Activated CD4-positive, alpha-beta T cell treated with anti-CD3 and anti-CD28 coated beads for 48 hours (primary cell): ENCODE measurements at places on chromosomes 7 and 10.

GRCh38 chr10:70761031-70761601, 24.1 kb downstream of the TBATA start:
- no peak for DNase-seq

DNA sequence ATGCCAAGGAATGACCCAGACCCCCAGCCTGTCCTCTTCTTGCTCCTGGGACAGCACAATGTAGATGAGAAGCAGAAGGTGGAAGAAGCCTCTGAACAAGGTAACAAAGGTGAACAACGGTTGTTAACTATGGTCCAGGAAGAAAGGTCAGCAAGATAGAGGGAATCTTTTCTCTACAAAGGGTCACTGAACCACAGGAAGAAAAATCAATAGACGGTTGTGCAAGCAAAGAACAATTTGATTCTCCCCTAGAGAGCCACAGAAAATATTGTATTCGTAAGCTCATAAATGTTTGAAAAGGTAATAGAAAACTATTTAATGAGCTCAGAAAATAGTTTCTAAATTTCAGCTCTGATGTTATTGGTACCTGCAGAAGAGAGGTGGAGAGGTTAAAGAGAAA, 111.3 kb downstream of the ST8SIA6 start:
- no peak for DNase-seq

GRCh38 chr7:90677486-90678404, 81.6 kb downstream of the CDK14 start:
- DNase-seq: no peak

GRCh38 chr10:123944661-123945060, 53.1 kb upstream of the CPXM2 start:
- no peak for DNase-seq

GRCh38 chr10:67771200-67771599, 66.8 kb downstream of the DNAJC12 start:
- DNase-seq: no peak

DNA sequence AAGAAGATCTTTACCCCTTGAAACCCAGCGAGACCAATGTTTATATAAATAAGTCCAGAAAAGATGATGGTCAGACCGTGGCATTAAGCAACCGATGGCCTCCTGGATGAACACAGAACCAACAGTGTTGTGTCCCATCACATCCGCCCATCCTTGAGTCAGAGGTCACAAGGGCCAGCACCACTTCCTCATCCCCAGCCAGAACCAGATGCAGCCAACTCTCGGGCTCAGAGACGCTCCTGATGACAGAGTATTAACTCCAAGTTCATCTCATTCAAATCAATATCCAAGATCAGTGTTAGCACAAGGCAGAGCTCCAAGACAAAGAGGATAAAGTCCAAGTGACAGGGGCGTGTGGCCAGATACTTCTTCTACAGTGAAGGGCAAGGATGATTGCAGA, 63.5 kb downstream of the FAM53B start:
- DNase-seq: no peak

DNA sequence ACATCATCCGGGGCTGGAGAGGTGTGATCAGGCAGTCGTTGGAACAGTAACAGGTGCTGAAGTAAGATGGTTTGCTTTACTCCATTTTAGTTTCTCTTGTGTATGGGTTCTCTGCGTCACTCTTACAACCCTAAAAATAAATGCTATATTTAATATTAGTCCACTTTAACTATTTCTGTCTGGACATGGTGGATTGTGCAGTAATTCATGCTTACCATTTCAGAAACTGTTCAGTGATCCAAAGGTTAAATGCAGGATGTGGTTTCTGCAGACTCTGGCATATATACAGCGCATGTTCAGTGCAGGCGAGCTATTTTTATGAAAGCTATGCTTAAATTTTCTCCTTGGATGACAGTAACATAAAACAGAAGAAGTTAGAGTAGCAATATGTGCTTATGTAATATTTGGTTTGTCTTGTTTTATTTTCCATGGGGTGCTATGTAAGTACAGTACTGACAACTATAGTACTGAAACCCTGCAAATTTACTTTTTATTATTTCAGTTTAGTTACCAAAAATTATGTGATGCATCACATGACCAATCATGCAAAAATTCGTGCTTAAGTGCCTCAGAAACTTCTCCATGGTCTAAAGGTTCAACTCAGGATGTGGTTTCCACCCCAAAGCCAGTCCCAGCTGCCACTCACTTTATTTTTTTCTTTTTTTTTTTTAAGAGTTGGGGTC, 46.6 kb upstream of the GRID1 start:
- no peak for DNase-seq

DNA sequence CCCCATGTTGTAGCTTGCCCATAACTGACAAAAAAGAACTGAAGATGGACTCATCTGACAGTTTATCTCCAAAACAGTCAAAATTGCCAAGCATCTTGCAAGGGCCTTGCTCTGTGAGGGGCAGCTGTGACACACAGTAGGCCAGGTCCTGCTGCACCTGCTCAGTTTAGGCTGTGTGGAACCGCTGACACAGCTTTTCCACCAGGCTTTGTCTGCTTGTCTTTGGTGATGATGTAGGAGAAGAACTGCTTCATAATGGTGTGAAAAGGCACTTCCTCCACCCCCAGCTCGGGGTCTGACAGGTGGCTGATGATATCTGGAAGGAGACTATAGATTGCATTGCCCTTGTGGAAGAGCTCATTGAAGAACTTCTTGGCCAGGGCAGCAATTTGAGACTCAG, 92.6 kb downstream of the NPSR1 start:
- DNase-seq: no peak

DNA sequence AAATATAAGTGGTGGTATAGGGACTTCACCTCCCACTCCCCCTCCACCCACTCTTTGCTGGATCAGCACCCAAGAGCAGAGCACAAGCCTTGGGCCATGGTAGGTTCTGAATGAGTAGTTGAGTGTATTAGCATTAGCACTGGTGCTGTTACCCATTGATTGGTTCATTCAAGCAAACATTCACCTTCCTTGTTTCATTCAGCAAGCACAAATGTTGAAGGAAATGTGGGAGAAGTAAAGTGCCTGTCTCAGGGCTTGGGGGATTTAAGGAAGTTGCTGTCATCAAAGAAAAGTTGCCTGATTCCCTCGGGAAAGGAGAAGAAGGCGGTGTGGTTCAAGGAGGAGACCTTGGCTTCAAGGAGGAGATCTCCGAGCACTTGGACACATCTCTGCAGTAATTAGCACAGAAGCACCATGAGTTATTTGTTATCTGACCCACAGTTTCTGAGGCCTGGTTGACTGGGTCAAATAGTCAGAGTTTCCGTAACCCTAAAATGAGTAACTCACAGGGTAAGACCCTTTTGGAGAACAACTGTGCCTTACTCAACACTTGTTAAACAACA, 17.3 kb downstream of the IL2RA start:
- no peak for DNase-seq

DNA sequence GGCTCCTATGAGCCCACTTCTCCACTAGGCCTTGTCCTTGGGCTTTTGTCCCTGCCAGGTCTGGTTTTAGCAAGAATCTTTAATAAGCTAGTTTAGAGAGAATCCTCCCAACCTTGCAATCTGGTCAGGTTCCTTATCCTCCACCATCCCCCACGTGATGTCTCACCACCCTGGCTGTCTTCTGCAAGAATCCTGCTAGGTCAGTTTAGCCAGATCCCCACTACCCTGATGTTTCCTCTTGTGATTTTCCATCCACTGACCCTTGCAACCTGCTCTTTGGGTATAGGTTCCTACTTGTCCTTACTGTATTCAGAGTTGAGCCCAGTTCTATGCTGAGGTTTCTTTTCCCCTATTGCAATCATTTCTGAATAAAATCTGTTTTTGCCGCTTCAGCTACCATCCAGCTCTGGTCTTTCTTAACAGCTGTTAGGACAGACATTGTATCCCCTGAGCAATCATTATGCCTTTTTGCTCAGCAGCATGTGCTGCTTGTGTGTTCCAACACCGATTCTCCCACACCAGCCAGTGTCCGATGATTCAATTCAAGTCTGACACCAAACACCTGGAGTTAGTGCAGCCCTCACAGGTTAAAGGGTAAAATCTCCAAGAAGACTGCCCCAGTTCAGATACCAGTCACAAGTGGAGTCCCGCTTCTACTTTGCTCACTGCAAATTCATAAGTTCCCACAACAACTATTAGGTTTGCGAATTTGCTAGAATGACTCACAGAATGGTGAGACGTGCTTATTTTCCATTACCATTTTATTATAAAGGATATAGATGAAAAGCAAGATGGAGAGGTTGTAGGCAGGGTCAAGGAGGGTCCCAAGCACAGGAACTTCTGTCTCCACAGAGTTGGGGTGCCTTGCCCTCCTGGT, 62.2 kb upstream of the ADCY1 start:
- no peak for DNase-seq

DNA sequence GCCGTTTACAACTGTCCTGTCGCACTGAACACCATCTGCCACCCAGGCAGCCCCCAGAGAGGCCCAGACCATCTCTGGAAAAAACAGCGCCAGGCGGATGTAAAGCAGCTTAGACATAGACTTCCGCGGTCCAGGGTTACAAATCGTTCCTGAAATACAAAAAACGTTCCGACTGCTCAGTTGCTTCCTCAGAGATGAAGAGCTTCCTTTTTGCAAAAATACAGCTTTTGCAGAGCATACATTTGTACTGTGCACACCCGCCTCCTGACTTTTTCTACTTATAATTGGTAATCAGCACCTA, 11.4 kb downstream of the DAGLB start:
- peak; percentile 50 for DNase-seq

DNA sequence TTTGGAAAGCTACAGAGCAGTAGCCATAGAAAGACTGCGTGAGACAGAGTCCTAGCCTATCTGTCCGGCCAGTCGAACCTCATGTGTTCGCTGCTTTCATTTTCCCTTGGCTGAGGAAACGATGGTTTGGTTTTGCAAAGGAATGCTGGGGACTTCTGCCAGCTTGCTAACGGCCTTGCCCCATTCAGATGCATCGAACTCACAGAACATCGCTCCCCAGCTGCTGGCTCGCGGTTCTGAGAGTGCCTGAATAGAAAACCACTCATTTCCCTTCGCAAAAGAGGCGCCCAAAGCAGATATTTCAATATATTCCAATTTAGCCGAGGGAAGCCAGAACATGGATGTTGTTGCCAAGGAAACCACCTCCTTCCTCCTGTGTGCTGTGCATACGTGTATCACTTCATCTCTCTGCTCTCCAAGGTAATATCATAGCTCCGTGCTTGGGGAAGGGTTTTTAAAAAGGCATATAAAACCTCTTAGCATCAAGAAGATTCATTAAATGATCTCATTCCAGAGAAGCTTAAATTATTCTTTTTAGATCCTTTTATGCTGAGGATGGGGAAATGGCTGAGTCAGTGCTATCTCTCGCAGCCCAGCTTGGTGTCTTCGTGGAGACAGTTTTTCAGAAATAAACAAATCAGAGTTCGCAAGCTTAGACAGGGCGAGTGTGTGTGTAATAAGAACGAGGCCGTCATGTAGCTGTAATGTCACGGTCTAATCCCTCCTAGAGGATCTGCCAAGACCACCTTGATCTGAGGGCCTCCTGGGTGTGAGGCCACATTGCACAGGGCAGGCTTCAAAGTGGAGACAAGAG, 215.2 kb downstream of the RPS24 start:
- DNase-seq: no peak

GRCh38 chr7:130946114-130946513, 212.1 kb upstream of the KLF14 start:
- no peak for DNase-seq

GRCh38 chr10:123318516-123318915, 164.3 kb downstream of the BUB3 start:
- DNase-seq: peak; percentile 26

DNA sequence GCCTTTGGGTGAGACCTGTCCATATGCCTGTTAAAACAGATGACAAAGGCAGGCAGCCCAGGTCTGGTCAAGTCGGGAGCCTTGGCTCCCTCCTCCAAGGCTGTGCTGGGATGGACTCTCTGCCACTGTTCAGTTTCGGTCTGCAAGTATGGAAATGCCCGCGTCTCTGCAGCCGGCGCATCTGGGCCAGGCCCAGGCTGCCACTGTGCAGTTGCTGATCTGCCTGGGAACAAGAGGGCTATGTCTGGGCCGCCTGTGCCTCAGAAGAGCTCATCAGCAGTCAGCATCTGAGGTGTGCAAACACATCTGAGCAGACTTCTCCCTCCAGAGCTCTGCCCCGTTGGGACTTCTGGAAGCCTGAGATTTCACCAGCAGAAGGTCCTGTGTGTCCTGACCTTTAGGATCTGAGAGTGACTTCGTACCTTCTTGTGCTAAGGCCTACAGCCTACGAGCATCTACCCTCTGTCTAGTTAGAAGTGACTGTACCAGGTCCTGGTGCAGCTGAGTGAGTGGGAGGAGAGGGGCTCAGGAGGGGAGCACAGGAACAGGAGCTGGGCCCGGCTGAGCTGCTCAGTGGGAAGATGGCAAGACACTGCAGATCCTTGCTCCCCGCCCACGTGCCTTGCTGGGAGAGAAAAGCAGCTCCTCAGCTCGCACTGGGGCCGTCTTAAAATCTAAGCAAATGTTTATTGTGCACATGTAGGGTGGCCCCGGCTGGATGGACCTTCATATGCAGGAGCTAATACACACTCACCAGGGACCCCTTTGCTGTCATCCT, 50.9 kb downstream of the DOCK1 start:
- DNase-seq: no peak

GRCh38 chr7:67661-68395, 124.5 kb upstream of the FAM20C start:
- no peak for DNase-seq

DNA sequence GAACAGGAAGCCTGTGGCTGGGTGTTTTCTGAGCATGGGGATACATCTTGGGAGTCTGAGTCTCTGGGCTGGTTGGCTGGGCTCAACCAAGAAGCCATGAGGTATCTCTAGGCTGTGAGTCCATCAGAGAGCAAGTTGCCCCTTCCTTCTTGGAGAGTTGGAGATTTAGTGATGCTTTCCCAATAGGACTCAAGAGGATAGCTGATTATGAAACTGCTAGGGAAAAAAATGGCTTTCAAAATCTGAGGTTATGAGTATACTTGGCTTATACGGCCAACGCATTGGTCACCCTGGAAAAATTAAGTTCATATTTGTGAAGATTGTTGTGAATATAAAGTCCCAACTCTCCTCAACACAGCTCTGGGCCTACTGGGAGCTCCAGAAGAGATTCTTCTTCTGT, 162.7 kb upstream of the KMT2E start:
- no peak for DNase-seq

GRCh38 chr10:62772186-62772974, 32.1 kb upstream of the ADO start:
- no peak for DNase-seq

DNA sequence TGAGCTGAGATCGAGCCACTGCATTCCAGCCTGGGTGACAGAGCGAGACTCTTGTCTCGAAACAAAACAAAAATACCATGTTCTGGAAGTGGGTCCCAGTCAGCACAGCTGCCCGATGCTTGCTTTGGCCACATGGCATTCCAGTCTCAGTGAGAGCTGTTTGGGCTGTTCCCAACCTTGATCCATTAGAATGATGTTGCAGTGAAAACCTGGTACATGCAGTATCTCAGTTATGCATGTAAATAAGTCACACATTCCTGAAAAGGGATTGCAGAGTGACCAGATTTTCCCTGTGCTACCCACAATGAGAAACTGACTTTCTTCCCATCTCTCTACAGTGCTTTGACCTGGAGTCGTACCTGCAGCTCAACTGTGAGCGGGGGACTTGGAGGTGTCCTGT, 15.4 kb downstream of the ZMIZ2 start:
- DNase-seq: no peak

- DNase-seq: no peak
Measured at GRCh38 chr10:85105614-85106255, 777.3 kb downstream of the CCSER2 start.
